ENCODE measurements at places on chromosomes 11 and 22.

DNA sequence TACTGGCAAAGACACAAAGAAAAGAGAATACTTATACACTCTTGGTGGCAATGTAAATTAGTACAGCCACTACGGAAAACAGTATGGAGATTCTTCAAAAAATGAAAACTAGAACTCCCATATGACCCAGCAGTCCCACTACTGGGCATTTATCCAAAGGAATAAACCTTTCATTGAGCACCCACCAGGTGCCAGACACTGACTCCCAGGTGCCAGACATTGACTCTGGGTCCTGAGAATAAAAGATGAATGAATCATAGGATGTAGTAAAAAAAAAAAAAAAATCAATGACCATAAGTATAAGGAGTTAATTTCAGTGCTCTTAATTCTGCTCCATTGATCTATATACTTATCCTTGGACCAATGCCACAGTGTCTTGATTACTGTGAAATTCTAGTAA is 28.2 kb downstream of the HEPHL1 start:
- DNase-seq, result no peak

DNA sequence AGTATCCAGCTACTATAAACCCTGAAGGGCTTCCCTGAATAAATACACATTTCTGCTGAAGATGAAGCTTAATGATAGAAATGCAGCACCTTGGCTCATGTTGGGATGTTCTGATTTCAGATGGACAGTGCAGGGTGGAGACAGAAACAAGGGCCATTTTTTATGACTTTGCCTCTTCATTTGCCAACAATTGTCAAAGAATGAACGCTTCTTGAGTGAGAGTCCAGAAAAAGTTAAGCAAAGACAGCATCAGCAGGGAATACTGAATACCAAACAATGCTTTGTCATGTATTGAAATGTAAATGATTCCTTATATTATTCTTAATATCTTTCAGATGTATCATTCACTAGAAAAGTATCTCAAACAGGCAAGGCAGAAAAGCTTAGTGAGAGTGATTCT is 84.9 kb downstream of the TRPC6 start:
- DNase-seq, result no peak

DNA sequence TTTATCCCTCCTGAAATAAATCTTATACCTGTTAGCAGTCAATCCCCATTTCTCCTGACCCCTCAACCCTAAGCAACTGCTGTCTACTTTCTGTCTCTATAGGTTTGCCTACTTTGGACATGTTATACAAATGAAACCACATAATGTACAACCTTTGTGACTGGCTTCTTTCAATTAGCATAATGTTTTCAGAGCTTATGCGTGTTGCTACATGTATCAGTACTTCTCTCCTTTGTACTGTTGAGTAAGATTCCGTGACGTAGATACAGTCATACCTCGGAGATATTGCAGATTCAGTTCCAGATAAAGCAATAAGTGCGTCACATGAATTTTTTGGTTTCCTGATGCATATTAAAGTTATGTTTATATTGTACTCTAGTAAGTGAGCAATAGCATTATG is 127.3 kb downstream of the MORC2 start:
- DNase-seq, result no peak

DNA sequence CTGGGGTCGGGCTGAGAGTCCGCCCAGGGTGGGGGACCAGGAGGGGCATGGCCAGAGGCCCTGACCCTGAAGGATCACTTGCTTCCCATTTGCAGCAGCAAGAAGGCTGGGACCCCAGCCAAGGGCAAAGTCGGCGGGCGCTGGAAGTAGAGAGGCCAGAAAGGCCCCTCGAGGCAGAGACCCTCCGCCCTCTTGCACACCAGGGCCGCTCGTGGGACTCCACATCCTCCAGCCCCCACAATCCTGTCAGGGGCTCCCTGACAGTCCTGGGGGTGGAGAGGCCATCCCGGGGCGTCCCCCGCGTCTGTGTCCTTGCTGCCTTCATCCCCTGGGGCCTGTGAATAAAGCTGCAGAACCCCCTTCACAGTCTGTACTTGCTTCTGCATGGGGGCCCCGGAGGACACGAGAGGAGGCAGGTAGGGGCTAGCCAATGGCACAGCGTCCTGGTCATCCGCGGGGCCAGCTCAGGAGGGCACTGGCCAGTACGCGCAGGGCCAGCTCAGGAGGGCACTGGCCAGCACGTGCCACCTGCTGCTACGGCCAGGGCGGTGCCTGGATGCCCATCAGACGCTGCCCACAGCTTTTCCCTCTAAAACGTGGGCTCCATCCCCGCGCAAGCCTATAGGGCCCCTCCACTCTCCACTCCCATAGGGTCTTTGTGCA is 8.7 kb upstream of the MRPL23 start:
- DNase-seq, result no peak

- no peak for DNase-seq
Observed at GRCh38 chr11:64823568-64824119, 13.3 kb upstream of the MEN1 start.
